ENCODE measurements at places on chromosomes 5 and 9. TPM values are rescaled to one million over a fixed set of nuclear protein-coding genes. Genes with fewer than 3 reads are reported as not detected.

Gene GRM6
- under 0.01 TPM for total RNA-seq

Gene FRRS1L
- total RNA-seq = 0.16 TPM

Gene CCL27
- not detected for total RNA-seq

Gene HSPB3
- not detected for total RNA-seq

Gene PRR16
- 1.6 TPM for total RNA-seq

Gene NDUFAF2
- 15.8 TPM for total RNA-seq

Gene HEMGN
- not detected for total RNA-seq
